ENCODE measurements at places on chromosomes 1 and 21. TPM values are rescaled to one million over a fixed set of nuclear protein-coding genes. Genes with fewer than 3 reads are reported as not detected.

Gene CGN
- total RNA-seq: 1.6 TPM

Gene TLR5
- 0.49 TPM for total RNA-seq

Gene IFI44
- 0.30 TPM for total RNA-seq

Gene KRTAP21-2
- total RNA-seq: not detected

Gene AMY1C
- total RNA-seq: not detected

Gene CCDC27
- total RNA-seq: not detected

Gene IL24
- 0.42 TPM for total RNA-seq
